ENCODE measurements at places on chromosomes 3 and 15.

DNA sequence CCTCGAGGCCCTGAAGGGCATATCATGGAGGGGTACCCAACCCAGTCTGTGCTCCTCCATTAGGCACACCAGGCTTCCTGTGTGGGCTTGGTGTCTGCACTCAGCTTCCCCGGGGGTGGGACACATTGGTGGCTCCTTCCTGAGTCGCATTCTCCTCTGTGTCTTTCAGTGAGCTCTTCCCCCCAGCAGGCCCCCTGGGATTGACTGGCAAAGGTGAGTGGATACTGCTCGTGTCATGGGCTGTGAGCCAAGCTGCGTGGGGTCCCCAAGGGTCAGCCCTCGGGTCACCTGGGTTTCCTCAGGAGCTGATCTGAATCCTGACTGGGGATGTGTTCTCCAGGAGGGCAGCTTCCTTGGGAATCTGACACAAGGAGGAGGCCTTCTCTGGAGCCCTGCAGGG, 231.0 kb downstream of the SNRPN start:
- DNase-seq: no peak

- DNase-seq: no peak
Measured at GRCh38 chr3:54663501-54664011, 264.3 kb downstream of the LRTM1 start.

DNA sequence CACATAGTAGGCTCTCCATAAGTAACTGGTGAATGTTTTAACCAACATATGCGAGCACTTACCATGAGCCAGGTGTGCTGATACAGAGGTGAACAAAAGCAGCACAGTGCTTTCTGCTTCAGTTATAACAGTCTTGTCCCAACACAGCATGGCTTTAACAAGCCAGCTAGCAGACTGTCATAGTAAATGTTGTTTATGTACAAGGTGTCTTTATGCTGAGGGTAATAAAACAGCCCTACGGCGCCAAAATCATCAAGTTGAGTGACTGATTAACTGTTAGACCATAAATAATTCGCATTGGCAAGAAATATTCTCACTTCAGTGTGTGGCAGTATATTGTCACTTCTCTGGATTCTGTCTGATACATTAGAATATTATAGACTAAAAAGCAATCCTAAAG, 646.0 kb upstream of the CFAP20DC start:
- DNase-seq: no peak

GRCh38 chr3:42961633-42962032, 17.5 kb upstream of the GASK1A start:
- DNase-seq: peak; percentile 8

- no peak for DNase-seq
Measured at GRCh38 chr3:133121450-133121849, 83.3 kb downstream of the TMEM108 start.
